ENCODE measurements at places on chromosomes 5 and 9.

GRCh38 chr9:135993765-135994500 is 32.8 kb upstream of the UBAC1 start:
- peak overlapping the region; percentile 95 for H3K27ac ChIP-seq
- no peak overlapping the region for H3K4me3 ChIP-seq
- no peak for DNase-seq
- no peaks in the 10 kb centered on the region for H3K36me3 ChIP-seq

- no peak for DNase-seq
- H3K36me3 ChIP-seq: no peaks in the 10 kb centered on the region
- H3K4me1 ChIP-seq: no peaks in the 10 kb centered on the region
These were observed 11.3 kb downstream of the IL4 start for GRCh38 chr5:132684922-132685720.

DNA sequence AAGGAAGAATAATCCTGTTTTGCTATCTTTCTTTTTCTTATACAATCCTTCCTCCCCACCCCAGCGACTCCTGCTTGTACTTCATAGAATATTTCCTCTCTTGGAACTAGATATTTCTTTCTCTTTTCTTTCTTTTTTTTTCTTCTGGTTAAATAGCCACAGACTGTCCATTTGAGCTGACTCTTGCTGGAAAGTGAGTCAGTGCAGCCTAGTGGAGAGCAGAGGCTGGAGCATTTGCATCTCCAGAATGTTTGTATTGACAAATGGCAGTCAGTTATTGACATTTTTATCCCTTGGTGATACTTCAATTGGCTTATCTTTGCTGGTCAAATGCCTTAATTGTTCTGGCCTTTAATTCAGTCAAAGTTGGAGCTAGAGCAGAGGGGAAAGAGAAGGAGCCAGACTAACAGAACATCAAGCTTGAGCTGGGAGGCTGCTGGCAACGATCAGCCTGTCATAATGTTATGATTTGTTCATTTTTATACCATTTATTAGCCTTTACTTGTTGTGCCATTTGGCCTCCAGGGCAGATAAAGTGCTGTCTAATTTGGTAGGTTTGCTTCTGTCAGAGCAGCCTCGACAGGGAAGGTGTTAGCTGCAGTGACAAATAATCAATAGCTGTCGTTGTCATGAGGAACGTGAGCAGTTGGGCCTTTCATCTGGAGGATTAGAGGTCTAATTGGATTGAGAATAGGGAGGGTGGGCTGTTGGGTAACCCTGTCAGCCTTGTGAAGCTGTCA is 69.0 kb downstream of the INVS start:
- H3K27me3 ChIP-seq: no peaks in the 10 kb centered on the region
- H3K4me1 ChIP-seq: no peaks in the 10 kb centered on the region
- no peaks in the 10 kb centered on the region for H3K36me3 ChIP-seq
- DNase-seq: no peak

DNA sequence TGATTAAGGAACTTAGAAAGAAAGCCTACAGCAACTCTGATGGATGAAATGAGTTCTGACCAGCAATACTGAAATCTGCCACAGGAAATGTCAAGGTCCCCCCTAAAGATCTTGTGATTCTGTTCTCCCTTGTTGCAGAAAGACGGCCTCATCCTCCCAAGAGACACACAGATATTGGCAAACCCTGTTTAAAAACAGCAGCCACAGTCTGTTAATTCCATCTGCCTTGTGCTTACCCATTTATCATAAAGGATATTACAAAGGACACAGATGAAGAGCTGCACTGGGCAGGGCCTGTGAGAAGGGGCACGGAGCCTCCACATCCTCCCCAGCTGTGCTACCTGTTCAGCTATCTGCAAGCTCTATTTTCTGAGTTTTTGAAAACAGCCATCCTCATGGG is 15.2 kb downstream of the RAPGEF1 start:
- DNase-seq: no peak
- no peak overlapping the region for H3K4me3 ChIP-seq
- peak overlapping the region; percentile 22 for H3K27ac ChIP-seq
- H3K27me3 ChIP-seq: no peaks in the 10 kb centered on the region
- no peaks in the 10 kb centered on the region for H3K36me3 ChIP-seq

DNA sequence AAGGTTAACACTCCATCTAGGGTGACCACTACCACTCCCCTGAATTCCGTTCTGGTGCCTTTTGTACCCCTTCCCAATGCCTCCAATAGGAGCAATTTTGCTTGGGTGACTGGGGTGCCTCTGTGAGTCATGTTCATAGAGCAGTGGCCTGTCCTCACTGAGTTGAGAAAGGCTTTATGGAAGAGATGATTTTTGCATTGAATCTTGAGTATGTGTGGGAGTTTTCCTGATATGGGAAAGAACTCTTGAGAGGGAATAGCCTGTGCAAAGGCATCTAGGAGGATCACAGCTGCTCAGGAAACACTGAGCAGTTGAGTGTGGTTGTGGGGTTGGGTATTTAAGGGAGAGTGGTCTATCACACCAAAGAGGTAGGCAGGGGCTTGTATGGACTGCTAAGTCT is 16.2 kb downstream of the C9orf43 start:
- no peaks in the 10 kb centered on the region for H3K36me3 ChIP-seq
- no peak overlapping the region for H3K27ac ChIP-seq
- no peaks in the 10 kb centered on the region for H3K4me1 ChIP-seq
- H3K27me3 ChIP-seq: no peaks in the 10 kb centered on the region
- DNase-seq: no peak

DNA sequence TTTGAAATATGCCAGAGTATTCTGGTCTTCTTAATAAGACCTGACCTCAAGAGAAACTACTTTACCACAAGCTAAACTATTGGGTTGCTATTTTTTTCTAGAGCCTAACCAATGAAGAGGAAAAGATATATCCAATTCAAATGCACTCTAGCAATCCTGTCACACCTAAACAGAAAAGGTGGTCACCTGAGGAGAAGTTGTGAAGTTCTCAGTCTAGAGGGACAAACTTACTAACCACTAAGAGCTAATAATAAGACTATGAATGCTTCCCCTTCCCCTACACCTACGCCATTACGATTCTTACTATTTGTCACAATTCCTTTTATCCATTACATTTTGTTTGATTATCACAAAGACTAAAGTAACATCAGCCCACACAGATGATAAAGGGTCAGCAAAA is 29.7 kb downstream of the RLN2 start:
- H3K36me3 ChIP-seq: no peaks in the 10 kb centered on the region
- no peak overlapping the region for H3K4me3 ChIP-seq
- DNase-seq: no peak
- no peaks in the 10 kb centered on the region for H3K4me1 ChIP-seq
- H3K27me3 ChIP-seq: no peaks in the 10 kb centered on the region
- no peak overlapping the region for H3K27ac ChIP-seq

- H3K4me3 ChIP-seq: no peak overlapping the region
- peaks cover 16% of the 10 kb centered on the region for H3K4me1 ChIP-seq
- DNase-seq: no peak
- H3K27me3 ChIP-seq: no peaks in the 10 kb centered on the region
These were observed 16.1 kb downstream of the GFI1B start for GRCh38 chr9:132994410-132995120.

DNA sequence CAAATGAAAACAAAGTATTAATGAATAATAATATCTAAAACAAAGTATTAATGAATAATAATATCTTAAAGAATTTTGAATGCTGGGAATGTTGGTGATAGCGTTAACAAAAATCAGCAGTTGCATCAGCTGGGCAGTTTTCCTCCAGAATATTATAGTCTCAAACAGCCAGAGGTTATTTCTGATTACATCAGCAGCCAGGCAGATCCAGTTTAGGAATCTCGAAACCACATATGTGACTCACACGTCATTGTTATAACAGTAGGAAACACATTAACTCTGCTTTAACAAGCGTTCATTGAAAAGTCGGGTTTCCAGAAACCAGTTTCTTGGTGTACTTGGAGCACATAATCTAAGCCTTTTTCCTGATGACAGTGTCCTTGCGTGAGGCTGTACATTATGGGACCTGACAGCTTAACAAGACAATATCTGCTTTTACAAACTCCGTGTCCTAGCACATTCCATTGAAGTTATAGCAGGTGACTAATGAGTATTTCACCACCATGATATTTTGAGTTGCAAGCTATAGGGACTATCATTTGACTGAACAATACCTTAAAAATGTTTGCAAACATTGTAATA is 559.5 kb upstream of the KLF4 start:
- H3K36me3 ChIP-seq: no peaks in the 10 kb centered on the region
- H3K4me1 ChIP-seq: peaks cover 59% of the 10 kb centered on the region
- H3K27ac ChIP-seq: no peak overlapping the region
- no peaks in the 10 kb centered on the region for H3K27me3 ChIP-seq

- no peaks in the 10 kb centered on the region for H3K4me1 ChIP-seq
- peak overlapping the region; percentile 17 for H3K27ac ChIP-seq
- H3K4me3 ChIP-seq: no peak overlapping the region
- no peaks in the 10 kb centered on the region for H3K27me3 ChIP-seq
These were observed 116.6 kb upstream of the SLC44A1 start for GRCh38 chr9:105127863-105128220.

GRCh38 chr5:94021246-94021645 is 279.8 kb upstream of the POU5F2 start:
- no peak for DNase-seq
- peaks cover 55% of the 10 kb centered on the region for H3K36me3 ChIP-seq
- no peak overlapping the region for H3K27ac ChIP-seq

GRCh38 chr5:66742083-66742895 is 146.1 kb downstream of the MAST4 start:
- H3K27me3 ChIP-seq: no peaks in the 10 kb centered on the region
- no peak overlapping the region for H3K4me3 ChIP-seq
- H3K36me3 ChIP-seq: no peaks in the 10 kb centered on the region
- H3K4me1 ChIP-seq: no peaks in the 10 kb centered on the region
- H3K27ac ChIP-seq: no peak overlapping the region

DNA sequence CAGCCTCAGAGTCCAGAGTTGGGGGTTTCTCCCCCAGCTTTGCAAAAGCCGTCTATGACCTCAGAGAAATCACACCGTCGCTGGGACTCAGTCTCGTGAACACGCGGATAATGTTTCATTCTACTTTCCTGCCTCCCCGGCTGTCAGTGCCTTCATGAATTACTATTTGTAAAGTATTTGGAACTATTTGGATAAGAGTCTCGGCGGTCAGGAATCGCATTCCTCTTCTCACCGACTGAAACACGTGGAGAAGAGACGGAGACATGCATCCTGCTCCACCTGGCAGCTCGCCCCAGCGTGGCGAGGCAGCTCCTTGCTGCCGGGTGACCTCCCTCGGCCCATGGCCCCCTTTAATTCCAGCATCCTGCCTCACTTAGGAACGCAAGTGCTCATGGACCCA is 23.9 kb downstream of the IRX2 start:
- H3K36me3 ChIP-seq: no peaks in the 10 kb centered on the region
- H3K4me1 ChIP-seq: no peaks in the 10 kb centered on the region
- no peak overlapping the region for H3K4me3 ChIP-seq

- no peaks in the 10 kb centered on the region for H3K36me3 ChIP-seq
- no peak overlapping the region for H3K4me3 ChIP-seq
- H3K27ac ChIP-seq: no peak overlapping the region
- DNase-seq: no peak
- no peaks in the 10 kb centered on the region for H3K4me1 ChIP-seq
These were observed 20.6 kb upstream of the CYLC2 start for GRCh38 chr9:102974530-102974929.

GRCh38 chr5:56106837-56107236 is 112.1 kb upstream of the IL6ST start:
- DNase-seq: no peak
- H3K27ac ChIP-seq: no peak overlapping the region
- no peaks in the 10 kb centered on the region for H3K27me3 ChIP-seq
- no peaks in the 10 kb centered on the region for H3K36me3 ChIP-seq
- no peak overlapping the region for H3K4me3 ChIP-seq

DNA sequence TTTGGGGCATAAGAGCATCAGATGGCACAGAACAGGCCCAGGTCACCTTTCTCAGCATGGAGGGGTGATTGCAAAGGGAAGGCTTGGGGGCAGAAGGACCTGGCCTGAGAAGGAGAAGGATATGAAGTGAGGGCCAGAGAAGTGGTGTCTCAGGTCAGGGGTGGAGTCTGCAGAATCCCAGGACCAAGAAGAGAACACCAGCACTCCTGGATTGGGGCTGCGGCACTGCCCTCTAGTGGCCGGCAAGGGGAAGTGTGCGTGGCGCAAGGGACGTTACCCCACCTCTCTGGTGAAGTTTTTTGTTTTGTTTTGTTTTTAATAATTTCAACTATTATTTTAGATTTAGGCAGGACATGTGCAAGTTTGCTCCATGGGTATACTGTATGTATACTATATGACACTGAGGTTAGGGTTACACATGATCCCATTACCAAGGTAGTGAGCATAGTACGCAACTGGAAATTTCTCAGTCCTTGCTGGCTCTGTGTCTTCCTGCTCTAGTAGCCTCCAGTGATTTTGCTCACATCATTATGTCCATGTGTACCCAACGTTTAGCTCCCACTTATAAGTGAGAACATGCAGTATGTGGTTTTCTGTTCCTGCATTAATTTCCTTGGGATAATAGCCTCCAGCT is 1548.6 kb downstream of the EFNA5 start:
- no peak for DNase-seq
- no peaks in the 10 kb centered on the region for H3K36me3 ChIP-seq
- no peaks in the 10 kb centered on the region for H3K27me3 ChIP-seq
- no peaks in the 10 kb centered on the region for H3K4me1 ChIP-seq

DNA sequence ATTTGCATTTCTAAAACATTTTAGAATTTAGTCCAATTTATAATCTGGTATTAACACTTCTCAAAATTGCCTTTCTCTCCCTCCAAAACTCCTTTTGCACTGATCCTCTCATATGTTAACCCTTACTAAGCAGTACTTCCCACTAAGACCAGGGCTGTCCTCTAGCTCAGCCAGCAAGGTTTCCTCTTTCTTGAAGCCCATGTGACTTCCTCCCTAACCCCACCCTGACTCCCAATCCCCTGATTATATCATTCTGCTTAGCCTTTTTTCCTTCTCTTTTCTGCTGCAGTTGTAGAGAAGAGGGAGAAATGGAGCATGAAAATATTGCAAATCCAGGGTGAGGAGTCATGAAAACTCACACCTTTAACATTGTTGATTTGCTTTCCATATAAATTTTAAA is 241.7 kb downstream of the MCTP1 start:
- no peak for DNase-seq
- peaks cover 7% of the 10 kb centered on the region for H3K4me1 ChIP-seq
- no peak overlapping the region for H3K27ac ChIP-seq

GRCh38 chr5:59538750-59539121 is 354.8 kb downstream of the PDE4D start:
- no peaks in the 10 kb centered on the region for H3K27me3 ChIP-seq
- H3K4me3 ChIP-seq: no peak overlapping the region
- H3K36me3 ChIP-seq: no peaks in the 10 kb centered on the region

- H3K36me3 ChIP-seq: no peaks in the 10 kb centered on the region
- no peaks in the 10 kb centered on the region for H3K27me3 ChIP-seq
- DNase-seq: no peak
- no peak overlapping the region for H3K4me3 ChIP-seq
These were observed 579.9 kb downstream of the ACTL7B start for GRCh38 chr9:108275906-108276305.

DNA sequence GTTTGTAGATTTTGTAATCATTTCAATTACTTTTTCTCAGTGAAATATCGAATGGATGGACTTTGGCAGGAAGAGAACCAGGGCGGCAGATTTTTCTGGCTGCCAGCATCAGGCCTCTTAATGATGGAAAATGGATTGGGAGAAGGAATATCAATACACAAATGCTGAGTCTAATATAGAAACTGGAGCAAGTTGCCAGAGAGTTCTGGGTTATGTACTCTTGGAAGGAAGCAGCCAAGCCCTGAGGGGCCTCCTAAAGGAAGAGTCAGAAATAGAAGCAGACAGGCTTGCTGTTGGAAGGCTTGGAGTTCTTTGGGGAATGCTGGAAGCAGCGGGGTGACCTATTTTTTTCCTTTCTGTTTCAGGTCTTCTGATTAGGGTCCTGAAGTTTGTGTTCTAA is 428.6 kb downstream of the DMAC1 start:
- H3K4me1 ChIP-seq: peaks cover 4% of the 10 kb centered on the region
- H3K36me3 ChIP-seq: no peaks in the 10 kb centered on the region
- no peaks in the 10 kb centered on the region for H3K27me3 ChIP-seq
